Activated T-helper 1 cell treated with Interleukin-2 at 50 U/mL for 16 hours (primary cell): ENCODE measurements at places on chromosomes 3 and 15.

DNA sequence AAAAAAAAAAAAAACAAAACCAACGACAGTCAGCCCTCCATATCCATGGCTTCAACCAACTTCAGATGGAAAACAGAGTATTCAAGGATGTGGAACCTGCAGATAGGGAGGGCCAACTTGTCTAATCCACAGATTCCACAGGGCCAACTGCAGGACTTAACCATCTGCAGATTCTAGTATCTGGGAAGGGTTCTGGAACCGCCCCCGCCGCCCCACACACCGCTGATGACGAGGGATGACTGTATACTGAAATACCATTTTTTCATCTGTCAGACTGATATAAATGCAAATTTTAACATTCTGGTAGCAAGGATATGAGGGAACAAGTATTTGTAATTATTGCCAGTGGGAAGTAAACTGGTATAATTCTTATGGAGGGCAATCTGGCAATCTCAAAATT is 29.5 kb downstream of the ADPGK start:
- DNase-seq: no peak

DNA sequence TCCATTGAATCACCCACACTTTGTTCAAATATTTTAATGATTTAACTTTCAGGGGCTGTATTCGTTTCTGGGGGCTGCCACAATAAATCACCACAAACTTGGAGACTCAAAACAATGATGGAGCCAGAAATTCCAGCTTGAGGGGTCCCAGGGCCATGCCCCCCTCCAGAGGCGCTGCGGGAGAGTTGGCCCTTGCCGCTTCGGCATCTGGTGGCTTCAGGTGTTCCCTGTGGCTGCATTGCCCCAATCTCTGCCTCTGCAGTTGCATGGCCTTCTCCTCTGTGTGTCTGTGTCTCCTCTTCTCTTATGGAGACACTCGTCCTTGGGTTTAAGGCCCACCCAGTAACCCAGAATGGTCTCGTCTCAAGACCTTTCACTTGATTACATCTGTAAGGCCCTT is 144.7 kb downstream of the CHSY1 start:
- no peak for DNase-seq

- DNase-seq: no peak
Observed at GRCh38 chr3:6516694-6517093, 344.2 kb upstream of the GRM7 start.

GRCh38 chr3:141286856-141287255 is 55.2 kb downstream of the PXYLP1 start:
- DNase-seq: no peak

- DNase-seq: no peak
Observed at GRCh38 chr3:187684880-187685279, 14.7 kb upstream of the SST start.

DNA sequence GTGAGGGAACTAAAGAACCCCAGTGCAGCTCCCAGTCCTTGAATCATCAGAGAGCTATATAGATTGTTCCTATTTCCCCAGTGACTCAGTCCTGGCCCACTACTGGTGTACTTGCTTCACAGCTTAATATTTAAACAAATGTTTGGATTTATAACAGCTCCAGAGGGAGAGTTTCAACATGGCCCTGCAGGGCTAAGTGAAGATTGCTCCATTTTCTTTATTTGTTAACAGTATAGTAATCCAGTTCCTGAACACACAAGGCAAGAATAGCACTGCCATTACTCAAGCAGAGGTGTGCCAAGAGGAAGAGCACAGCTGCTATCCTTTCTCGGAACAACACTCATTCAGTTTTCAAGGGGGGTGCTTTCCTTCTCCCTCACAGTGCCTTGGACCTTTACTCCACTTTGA is 6.5 kb downstream of the SQOR start:
- DNase-seq: no peak

GRCh38 chr3:112327371-112327951 is 5.5 kb upstream of the CD200 start:
- no peak for DNase-seq

- no peak for DNase-seq
Observed at GRCh38 chr15:90145259-90145658, 43.0 kb upstream of the IDH2 start.
